Neural crest cell (in vitro differentiated cells): ENCODE measurements at places on chromosomes 5 and 9.

GRCh38 chr5:94173100-94173499 lies 431.7 kb upstream of the POU5F2 start:
- DNase-seq, result no peak

DNA sequence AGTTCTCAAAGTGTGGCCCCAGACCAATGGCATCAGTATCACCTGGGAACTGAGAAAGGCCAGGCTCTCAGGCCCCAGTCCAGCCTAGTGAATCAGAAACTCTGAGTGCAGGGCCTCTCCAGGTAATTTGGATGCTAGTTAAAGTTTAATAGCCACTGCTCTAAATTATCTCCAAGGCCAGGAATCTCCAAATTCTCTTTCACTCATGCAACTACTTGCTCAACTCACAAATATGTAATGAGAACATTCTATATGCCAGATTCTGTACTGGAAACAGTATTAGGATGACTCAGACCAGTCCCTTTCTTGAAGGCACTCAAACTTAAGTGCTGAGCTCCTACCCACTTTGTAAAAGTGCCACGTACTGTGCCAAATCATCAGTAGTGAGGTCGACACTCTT lies 84.6 kb downstream of the PAPPA start:
- DNase-seq, result no peak

DNA sequence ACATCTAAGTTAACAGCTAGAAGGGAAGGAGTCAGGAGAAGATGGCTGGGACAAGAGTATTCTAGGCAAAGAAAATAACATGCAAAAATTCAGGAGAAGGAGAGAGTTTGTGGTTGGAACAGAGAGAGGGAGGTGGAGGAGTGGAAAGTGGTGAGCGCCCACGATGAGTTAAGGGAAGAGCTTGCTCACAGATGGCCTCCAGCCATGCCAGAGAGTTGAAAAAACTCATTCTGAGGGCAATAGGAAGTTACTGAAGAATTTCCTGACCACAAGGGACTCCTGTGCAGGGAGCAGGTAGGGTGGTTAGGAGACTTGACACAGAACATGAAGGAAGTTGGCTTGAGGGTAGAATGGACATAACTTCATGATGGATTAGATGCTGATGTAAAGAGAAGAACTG lies 159.7 kb downstream of the DOCK2 start:
- no peak for DNase-seq

GRCh38 chr5:116518423-116518822 lies 56.2 kb downstream of the SEMA6A start:
- DNase-seq, result no peak

DNA sequence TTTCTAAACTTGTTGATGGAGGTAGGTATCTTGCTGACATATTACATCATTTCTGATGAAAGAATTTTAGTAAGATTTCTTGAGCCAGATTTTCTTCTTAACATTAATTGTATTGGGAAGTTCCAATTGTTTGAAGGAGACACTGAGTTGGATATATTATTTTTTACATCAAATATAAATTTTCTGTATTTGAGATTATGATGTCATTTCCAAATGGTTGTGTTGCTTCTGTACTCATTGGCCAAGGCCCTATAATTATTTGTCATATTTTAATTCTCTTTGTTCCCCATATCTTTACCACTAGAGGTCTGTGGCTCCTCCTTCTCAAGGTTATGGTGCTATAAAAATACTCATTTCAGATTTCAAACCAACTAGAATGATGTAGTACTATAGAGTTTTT lies 53.4 kb downstream of the ITGA1 start:
- no peak for DNase-seq

GRCh38 chr9:132531195-132531594 lies 51.2 kb upstream of the BARHL1 start:
- no peak for DNase-seq
